ENCODE measurements at places on chromosomes 6 and 20. TPM values are rescaled to one million over a fixed set of nuclear protein-coding genes. Genes with fewer than 3 reads are reported as not detected.

ANKEF1 gene
- total RNA-seq, result 0.30 TPM

PGC gene
- not detected for total RNA-seq

RSPO4 gene
- total RNA-seq, result not detected

HLA-A gene
- 455 TPM for total RNA-seq

KIF6 gene
- 1.3 TPM for total RNA-seq

ENPP4 gene
- 2.6 TPM for total RNA-seq

HSPA12B gene
- not detected for total RNA-seq

POU3F2 gene
- not detected for total RNA-seq

PRDM13 gene
- not detected for total RNA-seq

NR2E1 gene
- total RNA-seq, result not detected

CDH26 gene
- 0.23 TPM for total RNA-seq

SS18L1 gene
- 21.2 TPM for total RNA-seq

PABPC1L gene
- total RNA-seq, result 6.4 TPM

MLN gene
- not detected for total RNA-seq

CDH4 gene
- total RNA-seq, result 0.70 TPM

GPX5 gene
- not detected for total RNA-seq

NKX2-2 gene
- total RNA-seq, result not detected

TSHZ2 gene
- 15.3 TPM for total RNA-seq

OPRL1 gene
- 2.3 TPM for total RNA-seq

ZNF391 gene
- total RNA-seq, result 0.45 TPM

KCNG1 gene
- total RNA-seq, result 6.8 TPM

CLVS2 gene
- not detected for total RNA-seq

OPN5 gene
- not detected for total RNA-seq

RIMS4 gene
- 0.59 TPM for total RNA-seq

PBOV1 gene
- not detected for total RNA-seq

UST gene
- 16.6 TPM for total RNA-seq

PARD6B gene
- total RNA-seq, result 0.23 TPM

PAK5 gene
- not detected for total RNA-seq

AURKA gene
- 1.9 TPM for total RNA-seq

FAM209B gene
- not detected for total RNA-seq
